ENCODE measurements at places on chromosomes 1 and 21.
A peak's percentile ranks its signal among the peaks of the same experiment; 100 is the strongest.

- peak; percentile 54 for DNase-seq
These were observed 918 bp downstream of the MIB2 start for GRCh38 chr1:1616045-1616790.

DNA sequence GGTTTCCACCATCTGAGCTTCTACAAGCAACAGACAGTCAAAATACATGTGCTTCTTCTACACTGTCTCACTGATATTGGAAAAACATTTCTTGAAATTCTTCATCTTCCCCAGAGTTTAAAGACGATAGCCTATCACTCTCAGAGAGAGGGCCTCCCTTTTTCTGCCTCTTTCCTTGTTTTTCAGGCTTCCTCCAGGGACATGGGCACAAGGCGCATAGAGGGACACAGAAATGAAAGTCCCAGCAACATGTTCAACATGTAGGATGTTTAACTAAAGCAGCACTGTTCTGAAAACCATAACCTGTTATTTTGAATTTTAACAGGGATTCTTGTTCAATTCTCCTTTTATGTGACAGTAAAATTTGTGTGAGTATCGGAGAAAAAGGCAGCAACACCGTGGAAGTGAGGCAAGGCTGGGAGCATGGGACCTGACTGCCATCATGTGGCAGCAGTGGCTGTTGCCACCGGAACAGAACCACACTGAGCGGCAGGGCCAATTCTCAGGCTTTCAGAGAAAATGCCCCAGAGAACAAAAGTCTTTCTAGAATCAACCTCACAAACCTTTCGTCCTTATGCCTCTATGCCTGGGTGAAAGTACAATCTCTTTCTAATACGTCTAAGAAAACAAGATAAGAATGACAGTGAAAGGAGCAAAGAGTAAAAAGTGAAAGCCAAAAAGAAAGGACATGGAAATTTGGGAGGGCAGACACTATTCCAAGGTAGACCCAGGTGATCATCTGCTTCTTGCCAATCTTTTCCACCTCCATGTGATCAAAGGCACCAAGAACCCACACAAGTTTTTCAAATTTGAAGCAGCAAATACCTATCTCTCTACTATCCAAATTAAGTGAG, 54.5 kb downstream of the PCNX2 start:
- no peak for DNase-seq

GRCh38 chr1:47474278-47475193, 36.7 kb downstream of the FOXD2 start:
- no peak for DNase-seq

DNA sequence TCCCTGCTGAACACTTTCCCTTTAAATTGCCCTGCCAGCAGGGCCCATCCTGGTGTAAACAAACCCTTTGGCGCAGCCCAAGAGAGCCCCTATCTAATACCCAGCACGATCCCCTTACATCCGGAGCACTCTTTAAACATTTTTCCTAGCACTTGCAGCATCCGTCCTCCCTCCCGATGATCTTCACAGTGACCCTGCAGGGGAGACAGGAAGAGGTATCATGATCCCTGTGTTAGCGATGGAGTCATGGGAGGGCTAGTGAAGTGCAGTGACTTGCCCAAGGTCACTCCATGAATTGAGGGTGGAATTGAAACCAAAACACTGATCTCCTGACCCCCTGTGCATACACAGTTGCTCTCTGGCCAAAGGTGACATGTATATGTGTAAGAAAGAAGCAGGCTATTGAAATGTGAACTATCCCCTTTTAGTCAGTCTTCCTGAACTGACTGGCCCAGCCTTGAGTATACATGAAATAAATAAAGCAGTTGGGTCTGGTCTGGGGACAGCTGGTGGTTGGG, 9.8 kb upstream of the KCNQ4 start:
- DNase-seq, result no peak

DNA sequence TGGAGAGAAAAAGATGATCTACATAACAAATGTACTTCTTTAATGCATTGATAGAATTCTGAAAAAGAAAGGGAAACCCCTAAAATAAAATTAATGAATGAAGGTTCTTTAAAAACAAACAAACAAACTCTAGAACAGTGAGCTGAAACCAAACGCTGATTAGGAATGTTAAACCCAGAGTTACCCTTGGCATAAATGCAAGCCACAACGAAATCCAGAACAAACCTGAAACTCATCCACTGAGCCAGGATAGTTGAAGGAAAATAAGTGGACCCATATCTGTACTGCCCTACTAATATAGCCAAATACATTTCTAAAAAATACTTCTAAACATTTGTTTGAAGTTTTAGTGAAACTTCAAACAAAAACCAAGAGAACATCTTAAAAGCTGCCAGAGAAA, 505.3 kb downstream of the TTLL7 start:
- DNase-seq, result no peak

DNA sequence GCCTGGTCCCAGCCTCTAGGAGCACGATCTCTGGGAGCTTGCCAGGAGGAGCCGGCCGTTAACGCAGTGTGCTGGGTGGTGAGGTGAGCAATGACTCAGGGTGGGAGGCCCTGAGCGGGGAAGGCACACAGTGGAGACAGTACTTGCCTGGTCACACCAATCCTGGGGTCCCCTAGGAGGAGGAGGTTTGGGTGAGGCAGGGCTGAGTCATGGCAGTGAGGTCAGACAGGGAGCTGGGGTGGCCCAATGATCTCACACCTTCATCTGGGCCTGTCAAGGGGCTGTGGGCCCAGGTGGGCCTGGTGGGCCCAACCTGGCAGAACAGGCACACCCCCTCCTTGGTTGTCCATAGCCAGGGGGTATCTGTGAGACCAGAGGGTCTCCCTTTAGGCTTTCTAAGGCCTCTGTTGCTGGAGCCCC, 8.6 kb upstream of the EDN2 start:
- no peak for DNase-seq

DNA sequence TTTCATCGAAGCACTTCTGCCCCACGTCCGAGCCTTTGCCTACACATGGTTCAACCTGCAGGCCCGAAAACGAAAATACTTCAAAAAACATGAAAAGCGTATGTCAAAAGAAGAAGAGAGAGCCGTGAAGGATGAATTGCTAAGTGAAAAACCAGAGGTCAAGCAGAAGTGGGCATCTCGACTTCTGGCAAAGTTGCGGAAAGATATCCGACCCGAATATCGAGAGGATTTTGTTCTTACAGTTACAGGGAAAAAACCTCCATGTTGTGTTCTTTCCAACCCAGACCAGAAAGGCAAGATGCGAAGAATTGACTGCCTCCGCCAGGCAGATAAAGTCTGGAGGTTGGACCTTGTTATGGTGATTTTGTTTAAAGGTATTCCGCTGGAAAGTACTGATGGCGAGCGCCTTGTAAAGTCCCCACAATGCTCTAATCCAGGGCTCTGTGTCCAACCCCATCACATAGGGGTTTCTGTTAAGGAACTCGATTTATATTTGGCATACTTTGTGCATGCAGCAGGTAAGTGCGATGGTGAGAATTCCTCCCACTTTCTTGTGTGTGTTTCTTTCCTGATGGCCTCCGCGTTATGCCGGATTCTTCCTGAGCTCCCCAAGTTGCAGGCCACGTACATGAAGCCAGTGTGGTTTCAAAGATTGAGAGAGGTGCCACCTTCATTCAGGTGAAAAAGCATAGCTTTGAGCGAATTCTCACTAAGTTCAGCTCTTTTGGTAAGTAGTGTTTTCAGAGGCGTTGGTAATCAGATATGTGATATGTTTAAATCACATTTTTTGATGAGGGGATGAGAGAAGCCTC, 6.0 kb downstream of the NFIA start:
- DNase-seq, result no peak

GRCh38 chr1:67675800-67676199, 9.2 kb upstream of the GADD45A start:
- no peak for DNase-seq

- DNase-seq, result peak; percentile 69
These were observed at the start of gene PFKL for GRCh38 chr21:44299458-44300261. Gene PFKL, plus strand, starts transcription at chr21:44300053. Its CDS starts 53 bp downstream, at chr21:44300106.

GRCh38 chr1:44239331-44239960, 26.2 kb downstream of the DMAP1 start:
- no peak for DNase-seq

GRCh38 chr1:176136891-176137290, 70.2 kb downstream of the COP1 start:
- no peak for DNase-seq

DNA sequence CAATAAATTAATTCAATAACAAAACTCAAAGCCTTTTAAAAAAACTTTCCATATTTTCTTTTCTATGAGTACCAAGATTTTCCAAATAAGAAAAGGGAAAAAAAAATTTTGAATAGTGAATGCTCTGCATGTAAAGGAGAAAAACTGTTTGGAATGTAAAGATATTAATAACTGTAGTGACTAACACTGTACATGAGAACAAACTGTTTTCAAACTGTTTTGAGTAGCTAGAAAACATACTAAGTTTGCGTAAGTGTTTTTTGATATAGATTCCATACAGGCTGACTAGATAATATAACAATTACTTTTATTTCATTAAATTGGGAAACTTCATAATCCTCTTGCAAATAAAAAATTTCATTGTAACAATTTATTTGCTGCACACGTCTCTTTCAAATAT, 150.5 kb downstream of the DPYD start:
- no peak for DNase-seq

GRCh38 chr1:100343897-100344296, 8.4 kb upstream of the CDC14A start:
- no peak for DNase-seq

- DNase-seq, result no peak
These were observed 35.2 kb downstream of the KANK4 start for GRCh38 chr1:62283986-62284385.

GRCh38 chr1:119674835-119675289, 26.8 kb upstream of the ZNF697 start:
- peak; percentile 40 for DNase-seq

DNA sequence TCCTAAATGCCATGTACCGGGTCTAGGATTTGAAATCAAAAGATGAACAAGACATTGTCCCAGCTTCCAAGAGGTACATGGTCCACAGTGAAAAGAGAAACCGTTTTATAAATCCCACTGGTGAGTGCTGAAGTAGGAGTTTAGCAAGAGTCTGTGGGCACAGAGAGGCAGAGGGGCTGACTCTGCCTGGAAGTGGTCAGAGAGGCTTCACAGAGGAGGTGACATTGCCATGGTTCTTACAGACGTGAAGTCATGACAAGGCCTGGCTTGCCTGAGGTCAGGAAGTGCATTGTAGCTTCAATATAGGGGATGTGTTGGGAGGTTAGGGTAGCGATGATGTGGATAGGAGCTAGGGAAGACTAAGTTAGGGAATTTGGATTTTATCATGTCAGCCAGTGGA, 28.4 kb downstream of the MAPKAPK2 start:
- no peak for DNase-seq

DNA sequence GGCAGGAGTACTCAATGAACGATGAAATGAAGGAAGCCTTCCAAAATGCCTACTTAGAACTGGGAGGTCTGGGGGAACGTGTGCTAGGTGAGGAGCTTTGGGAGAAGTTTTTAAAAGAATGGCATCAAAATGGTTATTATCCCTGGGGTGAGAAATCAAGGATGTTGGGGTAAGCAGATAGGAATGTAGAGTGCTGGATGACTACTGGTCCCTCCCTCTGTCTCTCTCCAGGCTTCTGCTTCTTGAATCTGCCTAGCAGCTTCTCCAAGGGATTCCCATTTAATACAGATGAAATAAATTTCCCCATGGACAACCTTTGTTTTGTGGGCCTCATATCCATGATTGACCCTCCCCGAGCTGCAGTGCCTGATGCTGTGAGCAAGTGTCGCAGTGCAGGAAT, 19.0 kb upstream of the CASQ1 start:
- DNase-seq, result no peak

DNA sequence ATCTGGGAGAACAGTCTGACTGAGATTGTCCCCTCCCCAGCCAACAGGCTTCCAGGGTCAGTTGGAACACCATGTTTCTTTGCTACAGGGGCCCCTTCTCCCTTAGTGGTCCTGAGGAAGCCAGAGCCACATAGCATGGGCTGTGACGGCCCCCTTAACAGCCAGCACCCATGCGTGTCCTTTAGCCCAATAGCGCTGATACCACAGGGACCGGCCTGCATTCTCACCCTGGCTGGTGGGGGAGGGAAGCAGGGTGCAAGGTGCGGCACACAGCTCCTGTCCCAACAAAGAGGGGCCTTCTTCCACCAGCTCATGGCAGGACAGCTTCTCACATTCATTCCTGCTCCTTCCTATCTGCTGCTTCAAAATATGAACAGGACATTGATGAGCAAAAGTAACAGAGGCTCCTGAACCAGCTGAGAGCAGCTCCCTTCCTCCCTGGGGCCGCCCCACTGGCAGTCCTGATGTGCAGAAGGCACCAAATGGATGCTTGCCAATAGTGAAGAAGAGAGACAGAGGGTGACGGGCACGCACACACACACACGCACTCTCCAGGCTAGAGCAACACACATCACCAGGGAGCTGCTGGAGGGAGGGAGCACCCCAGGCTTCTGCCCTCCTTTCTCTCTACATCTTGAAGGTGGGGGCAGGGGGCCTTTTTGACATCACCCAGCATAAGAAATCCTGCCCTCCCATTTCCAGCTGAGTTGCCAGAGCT, 99.4 kb downstream of the CRYAA start:
- no peak for DNase-seq

DNA sequence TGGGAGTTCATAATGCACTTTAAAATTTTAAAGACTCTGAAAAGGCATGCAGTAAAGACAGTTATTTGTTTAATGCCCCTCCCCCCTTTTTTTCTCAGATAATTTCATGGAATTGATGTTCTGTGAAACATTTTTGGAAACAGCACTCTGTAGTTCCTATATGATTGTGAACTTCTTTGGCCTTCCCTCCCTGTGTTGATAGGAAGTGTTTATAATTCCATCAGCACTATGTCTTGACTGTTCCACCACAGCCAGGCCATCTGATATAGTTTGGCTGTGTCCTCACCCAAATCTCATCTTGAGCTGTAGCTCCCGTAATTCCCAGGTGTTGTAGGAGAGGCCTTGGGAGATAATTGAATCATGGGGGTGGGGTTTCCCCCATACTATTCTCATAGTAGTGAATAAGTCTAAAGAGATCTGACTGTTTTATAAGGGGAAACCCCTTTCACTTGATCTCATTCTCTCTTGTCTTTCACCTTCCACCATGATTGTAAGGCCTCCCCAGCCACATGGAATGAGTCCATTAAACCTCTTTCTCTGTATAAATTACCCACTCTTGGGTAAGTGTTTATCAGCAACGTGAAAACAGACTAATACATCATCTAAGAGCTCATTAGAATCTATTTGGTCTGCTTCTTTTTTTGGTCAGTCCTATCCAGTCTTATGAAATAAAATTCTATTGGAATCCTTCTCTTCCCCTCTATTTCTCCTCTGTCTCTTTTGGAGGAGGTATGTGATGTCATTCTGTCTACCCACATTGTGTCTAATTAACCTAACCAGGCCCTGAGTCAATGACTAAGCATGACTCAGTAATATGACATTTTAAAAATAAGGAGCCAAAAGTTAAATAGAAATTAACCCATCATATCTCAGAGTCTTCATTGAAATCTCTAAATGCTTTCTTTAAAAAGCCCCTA, 8.9 kb downstream of the CCDC185 start:
- no peak for DNase-seq

- DNase-seq, result peak; percentile 70
These were observed 725 bp downstream of the MTFR1L start for GRCh38 chr1:25820247-25821111.

- no peak for DNase-seq
These were observed 304.1 kb downstream of the FAM72C start for GRCh38 chr1:143667730-143668129.

- no peak for DNase-seq
These were observed 149.9 kb downstream of the SYF2 start for GRCh38 chr1:25082216-25082899.

GRCh38 chr1:184648160-184648855, 106.3 kb downstream of the EDEM3 start:
- no peak for DNase-seq

Measured in stimulated activated CD4-positive, alpha-beta T cell treated with anti-CD3 and anti-CD28 coated beads, Interleukin-2, amount 100 ng/mL, for 24 hours (primary cell).